ENCODE measurements at places on chromosomes 3 and 15. TPM values are rescaled to one million over a fixed set of nuclear protein-coding genes. Genes with fewer than 3 reads are reported as not detected.

NCEH1 gene
- total RNA-seq, result 4.9 TPM

SH3BP5 gene
- 67.7 TPM for total RNA-seq

SLCO3A1 gene
- total RNA-seq, result 9.8 TPM

TGM5 gene
- not detected for total RNA-seq

SMCO1 gene
- total RNA-seq, result not detected

RTP1 gene
- 0.41 TPM for total RNA-seq

EIF2B5 gene
- 42.8 TPM for total RNA-seq

GRIP2 gene
- total RNA-seq, result 8.2 TPM

GRAMD1C gene
- 5.3 TPM for total RNA-seq

CCR2 gene
- total RNA-seq, result 0.41 TPM

SAXO2 gene
- total RNA-seq, result 4.1 TPM

IMPG2 gene
- total RNA-seq, result 3.3 TPM

LRRC49 gene
- total RNA-seq, result 145 TPM

PLSCR4 gene
- 5.7 TPM for total RNA-seq

ADIPOQ gene
- total RNA-seq, result not detected

PLIN1 gene
- under 0.01 TPM for total RNA-seq

PPP1R14D gene
- not detected for total RNA-seq

NPAP1 gene
- total RNA-seq, result 0.41 TPM

CCK gene
- total RNA-seq, result 54.6 TPM

KNG1 gene
- total RNA-seq, result not detected

SLC9C1 gene
- total RNA-seq, result 0.41 TPM

HCLS1 gene
- 0.82 TPM for total RNA-seq

PP2D1 gene
- total RNA-seq, result not detected

EIF4G1 gene
- total RNA-seq, result 88.0 TPM

DPPA2 gene
- total RNA-seq, result not detected

VIPR1 gene
- total RNA-seq, result 0.41 TPM

ALG1L2 gene
- not detected for total RNA-seq

FEZF2 gene
- 12.2 TPM for total RNA-seq

MYZAP gene
- total RNA-seq, result 1.6 TPM

SI gene
- total RNA-seq, result not detected

PRKAR2A gene
- total RNA-seq, result 32.2 TPM

FSIP1 gene
- total RNA-seq, result 17.5 TPM

GABRA5 gene
- total RNA-seq, result 54.2 TPM

AADAC gene
- total RNA-seq, result not detected

SLC25A20 gene
- 9.0 TPM for total RNA-seq

AMOTL2 gene
- 62.0 TPM for total RNA-seq

MME gene
- 4.1 TPM for total RNA-seq

MB21D2 gene
- total RNA-seq, result 106 TPM

RYR3 gene
- total RNA-seq, result 21.2 TPM

UTS2B gene
- 0.41 TPM for total RNA-seq

CILP gene
- 0.41 TPM for total RNA-seq

MRPL46 gene
- 15.1 TPM for total RNA-seq

ATP13A5 gene
- 0.41 TPM for total RNA-seq

GOLGA6L10 gene
- total RNA-seq, result 2.0 TPM

STRIT1 gene
- 0.82 TPM for total RNA-seq

BDH1 gene
- 9.8 TPM for total RNA-seq

TNIK gene
- 75.4 TPM for total RNA-seq

SPINT1 gene
- total RNA-seq, result 1.6 TPM

PLA2G4E gene
- not detected for total RNA-seq

ZPLD1 gene
- total RNA-seq, result not detected

CLDN16 gene
- total RNA-seq, result 1.6 TPM

SNTN gene
- total RNA-seq, result not detected

NEK10 gene
- 28.1 TPM for total RNA-seq

GABRB3 gene
- 114 TPM for total RNA-seq

CPLX3 gene
- 0.82 TPM for total RNA-seq

IL17RE gene
- total RNA-seq, result under 0.01 TPM
